ENCODE measurements at places on chromosomes 2 and 18.
A peak's percentile ranks its signal among the peaks of the same experiment; 100 is the strongest.

DNA sequence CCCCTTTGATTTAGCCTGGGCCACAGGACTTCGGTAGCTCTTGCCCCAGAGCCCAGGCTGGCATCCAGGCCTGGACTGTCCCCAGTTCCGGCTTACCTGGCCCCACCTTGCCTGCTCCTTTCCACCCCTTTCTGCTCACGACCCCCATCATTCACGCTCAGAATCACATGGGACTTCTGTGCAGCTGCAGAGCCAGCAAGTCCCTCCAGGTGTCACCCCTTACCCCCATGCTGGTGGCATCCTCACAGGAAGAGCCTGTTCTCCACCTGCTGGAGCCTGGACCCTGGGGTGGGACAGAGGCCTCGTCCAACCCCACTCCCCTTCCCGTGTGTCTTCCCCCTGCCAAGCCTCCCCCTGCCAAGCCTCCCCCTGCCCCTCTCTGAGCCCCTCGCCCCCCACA, 7.9 kb upstream of the KCNIP3 start:
- no peak overlapping the region for H3K4me3 ChIP-seq
- no peaks in the 10 kb centered on the region for H3K4me1 ChIP-seq
- DNase-seq: no peak
- H3K36me3 ChIP-seq: no peaks in the 10 kb centered on the region
- no peak overlapping the region for H3K27ac ChIP-seq

DNA sequence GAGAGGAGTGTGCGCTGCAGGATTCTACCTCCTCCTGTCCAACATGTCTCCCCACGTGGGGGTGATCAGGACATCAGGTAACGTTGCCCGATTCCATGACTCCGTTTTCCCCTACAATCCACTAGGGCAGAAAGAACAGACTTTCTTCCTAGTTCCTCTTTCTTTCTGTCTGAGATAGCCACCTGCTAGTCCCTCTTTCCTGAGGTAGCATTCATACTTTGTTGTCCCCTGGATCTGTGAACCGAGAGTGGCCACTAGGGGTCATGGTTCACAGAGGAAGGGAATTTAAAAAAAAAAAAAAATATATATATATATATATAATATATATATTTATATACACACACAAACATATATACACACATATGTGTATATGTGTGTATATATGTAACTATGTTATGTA, 210.0 kb upstream of the ZNF521 start:
- H3K36me3 ChIP-seq: no peaks in the 10 kb centered on the region
- DNase-seq: peak; percentile 9
- H3K4me1 ChIP-seq: no peaks in the 10 kb centered on the region

DNA sequence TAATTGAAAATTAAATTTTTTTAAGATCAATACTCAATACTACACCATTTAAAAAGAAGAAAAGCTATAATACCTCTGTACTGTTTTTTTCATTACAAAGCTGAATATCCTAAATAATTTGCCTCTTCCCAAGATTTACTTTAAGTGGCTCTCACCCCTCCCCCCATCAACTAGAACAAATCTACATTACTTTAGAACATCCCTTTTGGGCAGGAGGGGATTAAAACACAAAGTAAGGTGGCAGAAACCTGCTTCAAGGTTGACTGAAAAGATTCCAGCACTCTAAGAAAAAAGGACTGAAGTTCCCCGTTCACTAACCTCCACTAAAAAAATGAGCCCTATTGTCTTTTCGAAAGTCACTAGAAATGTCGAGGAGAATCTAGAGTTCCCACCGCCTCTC, 42.3 kb downstream of the SLC38A11 start:
- DNase-seq: no peak
- H3K4me1 ChIP-seq: peaks cover 27% of the 10 kb centered on the region
- H3K4me3 ChIP-seq: no peak overlapping the region
- no peaks in the 10 kb centered on the region for H3K36me3 ChIP-seq

DNA sequence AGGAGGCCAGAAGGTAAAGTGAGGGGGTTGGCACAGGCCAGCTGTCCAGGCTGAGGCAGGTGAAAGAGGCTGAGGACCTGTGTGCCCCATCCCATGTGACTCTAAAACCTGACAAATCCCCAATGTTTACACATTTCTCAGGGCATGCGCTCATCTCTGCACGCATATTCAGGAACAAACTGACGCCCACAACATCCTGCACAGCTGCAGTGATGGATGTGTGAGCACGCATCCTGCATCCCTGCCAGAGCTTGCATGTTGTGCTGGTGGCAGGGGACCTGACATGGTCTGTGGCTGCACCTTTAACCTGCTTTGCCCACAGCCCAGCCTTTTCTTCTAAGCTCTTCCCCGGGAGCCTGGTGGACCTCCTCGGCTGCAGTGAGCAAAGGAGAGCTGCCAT, 83.1 kb downstream of the FBXO15 start:
- no peaks in the 10 kb centered on the region for H3K27me3 ChIP-seq
- no peak overlapping the region for H3K27ac ChIP-seq
- H3K4me1 ChIP-seq: no peaks in the 10 kb centered on the region
- no peak overlapping the region for H3K4me3 ChIP-seq
- DNase-seq: no peak

GRCh38 chr2:122031544-122032263, 276.3 kb downstream of the TSN start:
- H3K27ac ChIP-seq: no peak overlapping the region
- H3K4me1 ChIP-seq: no peaks in the 10 kb centered on the region
- DNase-seq: no peak
